Pulmonary artery endothelial cell (primary cell): ENCODE measurements at places on chromosomes 2 and 18.

DNA sequence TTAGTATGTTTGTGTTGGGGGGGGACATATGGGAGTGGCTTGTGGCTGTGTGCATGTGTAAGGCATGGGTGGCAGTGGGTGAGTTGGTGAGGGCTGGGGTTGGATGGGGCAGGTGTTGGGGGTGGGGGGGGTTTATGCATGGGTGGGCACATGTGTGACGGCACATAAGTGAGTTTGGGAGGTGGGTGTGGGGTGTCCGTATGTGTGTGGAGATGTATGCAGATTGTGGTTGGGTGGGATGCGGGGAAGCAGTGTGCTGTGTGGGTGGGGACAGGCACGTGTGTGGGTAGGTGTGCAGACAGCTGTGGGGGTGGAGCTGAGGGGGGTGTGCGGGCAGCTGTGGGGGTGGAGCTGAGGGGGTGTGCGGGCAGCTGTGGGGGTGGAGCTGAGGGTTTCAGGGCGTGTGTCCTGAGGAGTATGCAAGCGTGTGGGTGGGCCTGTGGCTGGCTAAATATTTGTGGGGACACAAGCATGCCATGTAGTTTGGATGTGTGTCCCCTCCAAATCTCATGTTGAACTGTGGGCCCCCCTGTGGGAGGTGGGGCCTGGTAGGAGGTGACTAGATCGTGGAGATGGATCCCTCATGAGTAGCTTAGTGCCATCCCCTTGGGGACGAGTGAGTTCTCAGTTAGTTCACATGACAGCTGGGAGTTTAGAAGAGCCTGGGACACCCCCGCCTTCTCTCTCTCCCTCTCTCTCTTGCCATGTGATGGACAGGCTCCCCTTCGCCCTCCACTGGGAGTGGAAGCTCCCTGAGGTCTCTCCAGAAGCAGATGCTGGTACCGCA lies 59.4 kb downstream of the ANKMY1 start:
- no peak for DNase-seq

DNA sequence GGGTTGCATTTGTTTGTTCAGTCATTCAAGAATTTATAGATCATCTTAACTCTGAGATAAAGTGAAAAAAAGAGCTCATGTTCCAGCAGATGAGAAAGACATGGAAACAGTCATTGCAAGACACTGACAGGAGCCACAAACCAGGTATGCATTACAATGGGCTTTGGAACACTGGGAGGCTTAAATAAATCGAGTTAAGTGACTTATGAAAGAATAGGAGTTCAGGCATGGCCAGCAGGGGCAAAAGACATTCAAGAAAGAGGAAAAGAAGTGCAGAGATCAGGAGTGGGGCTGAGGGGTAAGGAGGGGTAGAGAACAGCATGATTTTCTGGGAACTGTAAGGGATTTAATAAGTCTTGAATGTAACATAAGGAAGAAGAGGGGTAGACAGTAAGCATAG lies 121.2 kb upstream of the EPC2 start:
- DNase-seq: no peak

- no peak for DNase-seq
These were observed 106.5 kb upstream of the HS6ST1 start for GRCh38 chr2:128425216-128425615.

- no peak for DNase-seq
These were observed 3.3 kb downstream of the VPS54 start for GRCh38 chr2:64015898-64016297.

- no peak for DNase-seq
These were observed 12.0 kb upstream of the CDK15 start for GRCh38 chr2:201794294-201794693.

- no peak for DNase-seq
These were observed 562.2 kb upstream of the VWC2L start for GRCh38 chr2:213848631-213849030.

DNA sequence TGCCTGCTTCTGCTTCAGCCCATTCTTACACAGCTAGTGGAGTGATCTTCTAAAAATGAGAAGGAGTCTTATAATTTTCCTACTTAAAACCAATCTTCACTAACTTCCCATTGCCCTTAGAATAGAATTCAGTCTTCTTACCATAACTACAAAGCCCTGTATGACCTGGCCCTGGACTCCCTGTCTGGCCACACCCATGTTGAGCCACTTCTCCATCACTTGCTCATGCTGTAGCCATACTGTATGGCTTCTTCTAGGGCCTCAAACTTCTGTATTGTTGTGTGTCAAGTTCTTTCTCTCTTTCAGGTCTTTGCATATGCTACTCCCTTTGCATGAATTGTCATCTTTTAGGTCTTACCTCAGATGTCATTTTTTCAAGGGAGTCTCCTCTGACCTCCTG lies 11.2 kb downstream of the DGUOK start:
- DNase-seq: no peak

- no peak for DNase-seq
These were observed 35.5 kb upstream of the PELI1 start for GRCh38 chr2:64179582-64180321.

- no peak for DNase-seq
These were observed 1621.3 kb downstream of the SUCLG1 start for GRCh38 chr2:82837588-82838304.

- DNase-seq: no peak
These were observed 1100.2 kb downstream of the CBLN2 start for GRCh38 chr18:71443706-71444480.

- no peak for DNase-seq
These were observed 22.1 kb downstream of the ACADL start for GRCh38 chr2:210203147-210203546.

DNA sequence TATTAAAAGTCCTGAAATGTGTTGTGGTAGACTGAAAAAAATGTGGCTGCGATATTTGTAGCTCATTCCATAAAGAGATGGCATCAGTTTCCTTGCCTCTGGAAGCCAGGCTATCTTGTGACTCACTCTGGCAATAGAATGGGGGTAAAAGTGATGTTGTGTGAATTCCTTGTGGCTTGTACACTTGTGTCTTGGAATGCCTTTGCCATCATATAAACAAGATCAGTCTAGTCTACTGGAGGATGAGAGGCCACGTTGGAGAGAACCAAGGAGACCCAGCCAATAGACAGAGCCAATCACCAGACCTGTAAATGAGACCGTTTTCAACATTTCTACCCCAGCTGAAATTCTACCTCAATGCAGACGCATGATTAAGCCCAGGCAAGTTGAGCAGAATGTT lies 254.1 kb downstream of the TRIB2 start:
- DNase-seq: no peak

- DNase-seq: no peak
These were observed 138.0 kb downstream of the AGPS start for GRCh38 chr2:177530561-177530960.

GRCh38 chr2:64391424-64391823 lies 62.5 kb upstream of the LGALSL start:
- no peak for DNase-seq

- no peak for DNase-seq
These were observed 51.8 kb upstream of the PMAIP1 start for GRCh38 chr18:59848002-59848401.

GRCh38 chr18:36732264-36732663 lies 96.5 kb downstream of the TPGS2 start:
- DNase-seq: no peak

GRCh38 chr18:78247615-78248289 lies 731.9 kb upstream of the SALL3 start:
- no peak for DNase-seq

DNA sequence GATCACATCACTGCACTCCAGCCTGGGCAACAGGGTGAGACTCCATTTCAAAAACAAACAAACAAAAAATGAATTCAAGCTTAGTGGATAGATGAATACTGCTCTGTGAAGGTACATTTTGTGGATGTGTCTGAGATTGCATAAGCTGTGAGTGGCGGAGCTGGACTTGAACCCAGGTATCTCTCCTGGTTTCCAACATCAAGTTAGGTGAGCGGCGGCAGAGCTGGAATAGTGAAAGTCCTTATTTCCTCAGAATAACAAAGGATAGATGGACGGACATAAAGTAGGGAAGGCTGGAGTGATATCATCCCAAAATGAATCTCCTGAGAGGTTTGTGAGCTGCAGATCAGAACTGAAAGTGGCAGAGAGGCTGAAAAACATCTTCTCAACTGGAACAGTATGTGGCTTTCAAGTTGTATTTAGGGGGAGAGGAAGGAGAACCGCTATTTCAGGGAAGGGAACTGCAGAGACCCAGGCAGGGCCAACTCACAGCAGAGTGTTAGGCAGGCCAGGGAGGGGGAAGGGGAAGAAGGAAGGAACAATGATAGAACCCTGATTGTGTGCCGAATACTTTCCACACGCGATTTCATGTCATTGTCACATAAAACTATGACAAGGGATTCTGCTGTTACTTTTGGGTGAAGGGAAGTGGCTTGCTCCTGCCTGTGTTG lies 106.2 kb downstream of the LPIN1 start:
- DNase-seq: no peak

DNA sequence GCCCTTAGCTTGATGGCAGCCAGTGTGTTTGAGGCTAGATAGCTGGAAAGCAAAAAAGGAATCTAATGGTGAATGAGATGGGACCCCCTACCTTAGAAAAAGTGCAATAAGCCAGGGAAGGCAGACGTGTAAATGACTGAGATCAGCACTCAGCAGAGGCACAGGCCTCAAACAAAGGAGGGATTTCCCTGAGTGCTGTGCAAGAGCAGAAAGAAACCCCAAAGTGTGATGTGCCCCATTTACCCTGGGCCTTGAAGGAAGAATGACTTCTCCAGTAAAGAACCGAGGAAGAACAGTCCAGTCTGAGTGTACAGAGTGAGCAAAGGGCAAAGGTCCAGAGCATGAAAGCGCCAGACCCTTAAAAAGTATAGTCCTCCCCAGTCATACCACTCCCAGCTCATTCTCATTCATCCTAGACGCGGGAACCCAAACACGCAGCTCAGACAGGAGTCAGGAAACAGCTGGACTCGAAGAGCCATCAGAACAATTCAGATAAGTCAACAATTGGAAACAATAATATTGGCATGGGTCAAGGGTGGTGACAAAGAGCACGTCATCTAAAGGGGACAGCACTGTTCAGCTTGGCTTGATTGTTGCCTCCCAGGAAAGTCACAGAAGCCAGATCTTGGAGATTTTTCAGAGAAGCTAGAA lies 121.7 kb downstream of the INO80D start:
- peak; percentile 67 for DNase-seq

- no peak for DNase-seq
These were observed 49.3 kb downstream of the RNF144A start for GRCh38 chr2:6966446-6966940.

- no peak for DNase-seq
These were observed 130.3 kb upstream of the CCDC68 start for GRCh38 chr18:55089610-55090009.

DNA sequence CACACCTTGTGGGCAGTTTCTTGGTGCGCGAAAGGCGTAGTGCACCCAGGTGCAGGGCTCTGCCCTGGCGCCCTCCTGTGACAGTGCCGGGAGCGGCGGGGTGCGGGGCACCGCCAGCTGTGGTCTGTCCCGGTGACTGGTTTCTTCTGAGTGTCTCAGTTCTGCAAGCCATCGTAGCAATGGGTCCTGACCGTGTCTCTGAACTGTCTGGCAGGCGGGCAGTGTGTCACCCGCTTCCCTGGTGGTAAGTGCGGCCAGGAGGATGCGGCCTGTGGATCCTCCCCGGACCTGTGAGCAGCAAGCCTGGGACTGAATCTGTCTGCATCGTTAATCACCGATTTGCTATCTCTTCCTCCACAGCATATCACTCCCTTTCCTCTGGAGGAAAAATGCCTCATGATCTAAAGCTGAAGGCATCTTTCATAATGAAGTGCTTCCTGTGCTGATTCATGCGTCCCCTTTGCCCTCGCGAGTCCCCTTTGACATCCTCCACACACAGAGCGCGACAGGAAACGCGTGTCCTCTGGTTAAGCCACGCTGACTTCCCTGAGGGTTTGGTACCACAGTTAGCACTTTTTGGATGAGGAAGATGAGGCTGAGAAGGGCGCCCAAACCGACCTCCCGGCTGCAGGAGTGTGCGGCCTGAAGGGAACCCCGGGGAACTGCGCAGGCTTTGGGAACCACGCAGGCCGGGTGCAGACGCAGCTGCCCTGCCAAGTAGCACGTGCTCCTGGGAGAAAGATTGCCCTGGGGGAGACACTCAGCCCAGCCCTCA lies 416.0 kb upstream of the HS6ST1 start:
- DNase-seq: no peak

DNA sequence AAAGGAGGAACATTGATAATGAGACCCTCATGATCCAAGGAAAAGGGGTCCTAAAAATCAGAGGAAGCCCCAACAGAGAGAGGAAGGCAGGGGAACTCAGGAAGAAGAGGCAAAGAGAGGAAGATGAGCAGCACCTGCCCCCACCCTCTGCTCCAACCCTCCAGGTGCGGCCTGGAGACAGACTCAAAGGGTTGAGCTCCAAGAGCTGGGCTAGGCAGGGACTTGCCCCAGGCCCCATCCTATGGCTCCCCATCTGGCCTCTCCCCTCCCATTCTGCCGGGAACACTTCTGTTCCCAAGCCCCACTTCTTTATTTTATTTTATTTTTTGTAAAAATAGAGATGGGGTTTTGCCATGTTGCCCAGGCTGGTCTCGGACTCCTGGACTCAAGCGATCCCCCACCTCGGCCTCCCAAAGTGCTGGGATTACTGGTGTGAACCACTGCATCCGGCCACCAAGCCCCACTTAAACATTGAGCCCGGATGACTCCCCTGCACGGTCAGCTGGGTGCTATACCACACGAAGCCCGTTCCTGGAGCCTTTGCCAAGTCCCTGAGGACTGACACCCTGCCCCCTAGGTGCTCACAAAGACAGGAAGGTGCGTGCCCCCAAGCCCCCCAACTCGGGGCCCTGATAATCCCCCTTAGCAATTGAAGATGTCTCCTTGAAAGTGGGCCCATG lies 3.8 kb upstream of the GPR55 start:
- DNase-seq: no peak

DNA sequence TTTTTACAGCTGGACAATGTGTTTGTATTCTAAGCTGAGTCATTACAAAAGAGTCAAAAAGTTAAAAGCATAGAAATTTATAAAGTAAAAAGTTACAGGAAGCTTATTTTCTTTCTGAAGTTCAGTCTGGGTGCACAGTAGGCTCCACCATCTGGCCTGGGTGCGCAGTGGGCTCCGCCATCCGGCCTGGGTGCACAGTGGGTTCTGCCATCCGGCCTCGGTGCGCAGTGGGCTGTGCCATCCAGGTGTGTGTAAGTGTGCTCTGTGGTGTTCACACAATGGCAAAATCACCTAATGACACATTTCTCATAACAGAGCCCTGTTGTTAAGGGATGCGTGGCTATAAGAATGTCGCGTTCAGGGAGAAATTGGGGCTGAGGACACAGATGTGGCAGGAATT lies 195.5 kb downstream of the ANKRD30B start:
- DNase-seq: no peak

DNA sequence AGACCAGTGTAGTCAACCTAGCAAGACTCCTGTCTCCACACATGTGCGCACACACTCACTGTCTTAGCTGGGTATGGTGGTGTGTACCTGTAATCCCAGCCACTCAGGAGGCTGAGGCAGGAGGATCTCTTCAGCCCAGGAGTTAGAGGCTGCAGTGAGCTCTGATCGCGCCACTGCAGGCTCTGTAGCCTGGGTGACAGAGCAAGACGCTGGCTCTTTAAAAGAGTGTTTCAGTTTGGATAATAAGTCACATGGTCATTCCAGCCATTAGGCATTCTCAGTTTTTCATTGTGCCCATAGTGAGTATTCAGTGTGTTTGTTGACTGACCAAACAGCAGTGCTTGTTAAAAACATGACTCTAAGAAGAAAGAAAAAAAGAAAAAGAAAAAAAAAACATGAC lies 31.0 kb downstream of the RAB10 start:
- no peak for DNase-seq
